ENCODE measurements at places on chromosomes 5 and 9.

DNA sequence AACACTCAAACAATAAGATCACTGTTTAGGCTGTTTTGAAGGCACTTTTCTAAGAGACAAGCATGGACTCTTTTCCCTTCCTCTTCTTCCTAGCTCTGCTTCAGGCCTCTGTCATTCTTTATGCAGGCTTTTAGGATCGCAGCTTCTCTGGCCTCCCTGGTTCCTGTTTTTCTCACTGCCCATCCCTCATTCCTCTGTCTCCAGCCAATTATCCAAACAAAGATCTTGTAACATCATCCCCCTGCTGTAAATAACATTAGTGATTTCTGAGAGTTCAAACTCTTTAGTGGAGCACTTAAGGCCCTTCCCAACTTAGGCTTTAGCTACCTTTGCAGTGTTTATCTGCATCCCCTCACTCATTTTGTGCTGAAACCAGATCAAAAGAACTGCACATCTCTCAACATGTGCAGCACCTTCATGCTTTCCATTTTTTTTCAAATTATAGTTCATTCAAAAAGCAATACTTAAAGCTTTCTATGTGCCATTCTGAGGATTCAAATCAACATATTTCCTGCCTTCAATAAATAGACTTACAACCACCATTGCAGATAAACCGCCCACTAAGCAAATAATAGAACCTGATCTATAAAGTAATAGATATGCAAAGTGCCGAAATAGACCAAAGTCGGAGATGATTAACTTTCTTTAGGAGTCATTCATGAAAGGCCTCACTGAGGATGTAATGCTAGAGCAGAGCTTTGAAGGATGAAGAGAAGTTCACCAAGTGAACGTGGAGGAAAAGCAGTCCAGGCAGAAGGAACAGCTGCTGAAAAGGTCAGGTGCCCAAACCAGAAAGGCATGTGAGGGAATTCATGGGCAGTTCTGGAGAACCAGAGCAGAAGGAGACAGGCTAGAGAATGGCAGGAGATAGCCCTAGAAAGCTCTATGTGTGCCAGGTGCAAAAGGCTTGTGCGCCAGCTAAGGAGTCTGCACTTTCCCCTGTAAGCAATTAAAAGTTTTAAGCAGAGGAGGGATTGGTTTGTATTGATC, 95.8 kb upstream of the ZNF366 start:
- no peak for DNase-seq

DNA sequence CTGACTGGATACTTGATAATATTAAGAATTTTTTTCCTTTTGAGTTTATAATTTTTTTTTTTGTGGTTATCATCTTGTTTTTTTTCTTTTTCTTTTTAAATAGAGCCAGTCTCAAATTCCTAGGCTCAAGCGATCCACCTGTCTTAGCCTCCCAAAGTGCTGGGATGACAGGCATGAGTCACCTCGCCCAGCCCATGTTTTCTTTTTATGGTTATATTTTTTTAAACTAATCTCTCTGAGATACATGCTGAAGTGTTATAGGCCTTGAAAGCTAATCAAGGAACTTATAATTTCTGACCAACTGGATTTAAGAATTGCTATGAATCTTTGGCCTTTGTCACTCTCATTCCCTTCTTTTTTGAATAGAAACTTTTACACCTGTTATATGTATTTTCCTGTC, 6.8 kb upstream of the AMACR start:
- DNase-seq, result no peak

- no peak for DNase-seq
Observed at GRCh38 chr5:60448600-60448999, 251.4 kb downstream of the DEPDC1B start.

GRCh38 chr5:108367679-108368334, 14.1 kb downstream of the FBXL17 start:
- DNase-seq, result no peak

DNA sequence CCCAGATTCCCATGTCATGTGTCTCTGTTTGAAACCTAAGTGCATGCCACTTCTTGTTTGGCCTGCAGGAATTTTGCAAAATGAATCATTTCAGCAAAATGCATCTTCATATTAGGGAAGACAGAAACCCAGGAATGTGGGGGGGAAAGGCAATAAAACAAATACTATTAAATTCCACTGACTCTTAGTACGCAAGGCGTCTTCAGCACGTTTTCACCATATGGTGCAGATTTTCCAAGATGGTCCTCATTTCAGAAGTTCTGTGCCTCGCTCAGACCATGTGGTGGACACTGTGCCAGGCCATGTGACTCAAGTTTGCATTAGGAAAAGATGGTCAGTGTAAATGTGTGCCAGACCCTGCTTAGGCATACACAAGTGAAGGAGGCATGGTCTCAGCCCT, 184.0 kb downstream of the ACTL7B start:
- DNase-seq, result no peak

GRCh38 chr5:146051678-146052077, 53.7 kb downstream of the PLAC8L1 start:
- DNase-seq, result no peak

Measured in suppressor macrophage (primary cell).